GM23248 (cell line): ENCODE measurements at places on chromosomes 13 and 19. TPM values are rescaled to one million over a fixed set of nuclear protein-coding genes. Genes with fewer than 3 reads are reported as not detected.

DNA sequence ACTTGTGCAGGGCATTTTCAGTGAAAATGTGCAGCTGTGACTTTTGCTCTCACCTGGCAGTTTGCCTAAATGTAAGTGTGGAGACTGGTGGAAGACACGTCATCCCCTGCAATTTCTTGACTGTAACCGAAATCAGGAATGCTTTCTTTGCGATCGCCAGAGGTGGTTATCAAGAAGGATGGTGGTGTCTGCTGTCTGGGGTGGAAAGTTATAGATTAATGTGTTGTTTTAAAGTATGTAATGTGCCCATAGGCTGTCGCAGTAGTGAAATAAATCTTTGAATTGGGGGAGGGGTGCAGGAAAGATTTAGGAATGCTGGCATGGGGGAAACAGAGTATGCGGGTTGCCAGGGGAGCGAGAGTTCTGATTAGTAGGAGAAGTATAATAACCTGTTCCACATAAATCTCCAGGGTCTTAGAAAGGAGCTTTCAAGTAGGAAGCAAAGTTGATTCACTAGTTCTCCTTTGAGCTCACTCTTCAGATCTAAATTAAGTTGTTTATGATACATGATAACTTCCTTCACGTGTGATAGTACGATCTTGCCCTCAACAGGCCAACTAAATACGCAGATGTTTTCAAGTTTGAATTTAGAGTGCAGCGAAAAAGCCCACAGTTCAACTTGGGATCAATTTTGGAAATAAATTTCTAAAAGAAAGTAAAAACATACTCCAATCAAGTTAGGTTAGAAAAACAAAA lies 1520.0 kb upstream of the SLC10A2 start:
- DNase-seq = no peak

- peak; percentile 68 for DNase-seq
These were observed 6.0 kb upstream of the TNFAIP8L1 start for GRCh38 chr19:4633140-4633967.

The INAFM1 gene
- 2.9 and 5.2 TPM in 2 replicates for total RNA-seq

DNA sequence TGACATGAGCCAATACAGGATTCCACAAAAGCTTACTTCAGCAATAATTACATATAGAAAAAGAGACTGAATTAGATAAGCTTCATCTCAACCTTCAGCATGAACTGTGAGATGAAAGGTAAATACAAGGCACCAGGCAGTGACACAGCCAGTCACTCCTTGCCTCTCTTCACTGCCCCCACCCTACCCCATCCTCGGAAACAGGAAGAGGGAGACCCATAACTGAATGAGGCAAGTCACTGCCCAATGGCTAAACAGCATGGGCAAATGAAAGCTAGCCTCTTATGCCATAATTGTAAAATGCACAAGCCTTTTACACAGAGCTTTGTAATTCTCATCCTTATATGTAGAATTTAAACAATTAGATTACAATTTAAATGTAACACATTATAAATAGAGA lies 1.7 kb downstream of the ZNF160 start:
- peak; percentile 34 for DNase-seq

The NKPD1 gene
- 0.11 and 0.25 TPM in 2 replicates for total RNA-seq

- DNase-seq = no peak
These were observed 91.8 kb downstream of the TUBGCP3 start for GRCh38 chr13:112496166-112496565.

DNA sequence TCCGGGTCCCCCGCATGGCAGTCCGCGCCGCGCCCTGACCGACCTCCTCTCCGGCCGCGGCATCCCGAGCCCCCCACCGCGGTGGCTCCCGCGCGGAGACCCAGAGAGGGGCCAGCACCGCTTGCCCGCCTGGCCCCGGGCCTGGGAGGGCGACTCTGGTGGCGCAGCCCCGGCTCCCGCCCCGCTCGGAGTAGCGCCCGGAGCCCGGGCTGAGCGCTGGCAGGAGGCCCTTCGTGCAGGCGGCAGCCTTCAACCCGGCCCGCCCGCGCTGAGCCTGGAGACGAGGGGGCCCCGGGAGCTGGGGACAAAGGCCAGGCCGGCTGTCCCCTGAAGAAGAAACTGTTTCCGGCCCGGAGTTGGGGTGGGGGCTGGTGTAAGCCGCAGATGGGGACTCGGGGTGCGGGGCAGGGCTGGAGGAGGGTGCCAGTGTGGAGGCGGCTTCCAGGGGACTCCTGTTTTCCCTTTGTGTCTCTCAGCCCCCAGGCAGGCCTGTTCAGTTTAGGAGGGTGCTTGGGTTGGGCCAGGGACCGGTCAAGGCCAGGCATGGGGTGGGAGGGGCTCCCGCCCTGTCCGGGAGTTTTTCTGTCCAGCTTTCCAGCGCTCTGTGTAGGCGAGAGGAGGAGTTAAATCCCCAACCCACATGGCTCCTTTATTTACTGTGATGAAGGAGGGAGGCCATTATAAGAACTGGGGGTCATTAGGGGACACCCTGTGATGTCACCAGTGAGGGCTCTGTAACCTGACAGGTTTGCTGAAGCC lies 935 bp downstream of the LRP3 start:
- peak; percentile 70 for DNase-seq

DNA sequence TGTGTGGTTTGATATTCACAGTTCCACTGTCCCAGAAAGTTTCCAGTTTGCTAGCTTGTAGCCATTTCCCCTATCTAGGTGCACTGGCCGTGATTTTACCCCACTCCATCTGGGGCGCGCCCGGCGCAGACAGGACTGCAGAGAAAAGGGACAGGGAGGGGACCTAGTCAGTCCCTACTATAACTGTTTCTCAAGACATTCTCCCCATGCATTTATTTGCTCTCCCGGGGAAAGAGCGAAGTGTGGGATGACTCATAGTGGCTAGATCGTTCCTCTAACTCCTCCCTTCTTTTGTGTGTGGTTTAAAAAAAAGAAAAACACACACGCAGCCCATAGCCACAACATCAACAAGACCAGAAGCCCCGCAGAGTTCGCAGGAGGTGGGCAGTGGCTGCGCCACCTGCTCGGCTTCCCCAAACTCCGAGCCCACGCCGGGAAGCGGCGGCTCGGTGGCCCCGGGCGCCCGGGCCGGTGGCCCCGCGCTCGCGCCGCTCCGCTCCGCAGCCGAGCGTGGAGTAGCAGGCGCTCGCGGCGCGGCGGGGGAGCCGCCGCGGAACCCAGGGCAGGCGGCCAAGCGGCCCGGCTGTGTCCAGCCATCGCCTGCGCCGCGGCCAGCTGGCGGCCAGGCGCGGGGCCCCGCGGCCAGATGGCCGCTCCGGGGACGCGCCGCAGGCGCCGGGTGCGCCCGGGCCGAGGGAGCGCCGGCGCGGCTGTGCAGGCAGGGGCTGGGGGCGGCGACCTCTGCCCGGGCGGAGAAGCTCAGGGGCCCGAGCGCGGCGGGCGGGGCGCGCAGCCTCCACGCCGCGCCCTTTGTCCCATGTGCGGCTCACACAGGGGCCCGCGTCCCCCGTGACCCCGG lies 653 bp downstream of the TMTC4 start:
- peak; percentile 88 for DNase-seq

- no peak for DNase-seq
These were observed 7.8 kb downstream of the SMARCA4 start for GRCh38 chr19:10968527-10969135.

- DNase-seq = no peak
These were observed 14.1 kb downstream of the CPT1C start for GRCh38 chr19:49704888-49705642.

DNA sequence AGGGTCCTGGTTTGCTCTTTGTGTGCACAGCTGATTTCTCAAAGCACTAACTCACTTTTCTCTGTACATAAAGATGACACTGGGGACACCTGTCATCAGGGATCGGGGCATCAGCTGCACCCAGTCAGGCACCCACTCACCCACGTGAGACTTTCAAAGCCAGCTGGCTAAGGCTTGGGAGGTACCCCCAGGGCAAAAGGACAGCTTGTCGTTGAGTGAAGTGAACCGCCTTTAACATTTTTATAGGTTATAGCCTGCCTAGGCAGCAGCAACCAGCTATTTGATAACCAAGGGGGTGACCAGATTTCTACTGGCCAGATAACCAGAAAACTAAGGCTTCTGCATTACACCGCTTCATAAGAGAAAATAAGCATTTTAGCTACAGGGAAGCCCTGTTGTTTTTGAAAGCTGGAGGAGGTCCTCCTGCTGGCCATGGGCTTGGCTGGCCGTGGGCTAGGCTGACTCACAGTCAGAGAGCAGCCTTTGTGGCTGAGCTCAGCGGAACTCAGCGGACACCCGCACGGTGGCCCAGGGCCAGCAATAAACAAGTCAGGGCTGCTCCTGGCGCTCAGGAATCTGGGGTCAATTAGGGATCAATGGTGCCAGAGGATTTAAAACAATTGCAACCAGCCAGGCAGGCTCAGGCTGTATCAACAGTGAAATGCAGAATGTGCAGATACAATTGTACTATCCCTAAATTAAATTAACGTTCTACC lies 57.1 kb downstream of the ALOX5AP start:
- DNase-seq = peak; percentile 98

DNA sequence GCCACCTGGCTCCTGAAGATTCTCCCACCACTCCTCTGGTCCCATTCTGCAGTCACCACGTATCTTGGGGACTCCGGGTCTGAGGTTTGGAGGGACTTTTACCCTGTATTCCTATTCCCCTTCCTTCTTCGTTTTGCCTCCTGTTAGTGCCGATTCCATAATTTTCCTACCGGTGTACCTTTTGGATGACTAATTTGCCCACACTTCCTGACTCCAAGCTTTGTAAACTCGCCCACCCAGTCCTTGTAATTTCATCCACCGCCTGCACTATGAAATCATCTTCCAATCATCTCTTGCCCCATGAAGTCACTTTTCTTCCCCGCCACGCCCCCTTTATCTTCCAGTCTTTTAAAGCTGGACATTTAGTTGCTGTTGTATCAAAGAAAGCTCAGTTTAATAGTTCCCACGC lies 572 bp downstream of the UCHL3 start:
- peak; percentile 91 for DNase-seq

DNA sequence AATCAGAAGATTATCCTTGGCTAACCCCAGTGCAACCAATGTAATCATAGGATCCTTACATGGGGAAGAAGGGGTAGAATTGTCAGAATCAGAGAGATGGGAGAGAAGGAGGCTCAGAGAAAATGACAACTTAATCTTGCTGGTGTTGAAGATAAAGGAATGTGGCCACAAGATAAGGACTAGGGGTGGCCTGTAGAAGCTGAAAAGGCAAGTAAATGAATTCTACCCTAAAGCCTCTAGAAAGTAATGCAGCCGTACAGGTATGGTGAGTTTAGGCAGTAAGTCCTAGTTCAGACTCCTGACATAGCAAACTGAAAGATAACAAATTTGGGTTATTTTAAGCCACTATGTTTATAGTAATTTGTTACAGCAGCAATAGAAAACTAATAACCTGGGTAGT lies 718.5 kb downstream of the SLITRK6 start:
- no peak for DNase-seq

The LPAR6 gene
- 2.8 and 8.1 TPM in 2 replicates for total RNA-seq

GRCh38 chr13:22176968-22177520 lies 506.2 kb downstream of the FGF9 start:
- no peak for DNase-seq

GRCh38 chr19:46927106-46927505 lies 66.3 kb downstream of the ARHGAP35 start:
- no peak for DNase-seq

- DNase-seq = peak; percentile 71
These were observed 21.8 kb upstream of the NAXD start for GRCh38 chr13:110593430-110594130.

The HCN2 gene
- 1.8 and 3.1 TPM in 2 replicates for total RNA-seq

DNA sequence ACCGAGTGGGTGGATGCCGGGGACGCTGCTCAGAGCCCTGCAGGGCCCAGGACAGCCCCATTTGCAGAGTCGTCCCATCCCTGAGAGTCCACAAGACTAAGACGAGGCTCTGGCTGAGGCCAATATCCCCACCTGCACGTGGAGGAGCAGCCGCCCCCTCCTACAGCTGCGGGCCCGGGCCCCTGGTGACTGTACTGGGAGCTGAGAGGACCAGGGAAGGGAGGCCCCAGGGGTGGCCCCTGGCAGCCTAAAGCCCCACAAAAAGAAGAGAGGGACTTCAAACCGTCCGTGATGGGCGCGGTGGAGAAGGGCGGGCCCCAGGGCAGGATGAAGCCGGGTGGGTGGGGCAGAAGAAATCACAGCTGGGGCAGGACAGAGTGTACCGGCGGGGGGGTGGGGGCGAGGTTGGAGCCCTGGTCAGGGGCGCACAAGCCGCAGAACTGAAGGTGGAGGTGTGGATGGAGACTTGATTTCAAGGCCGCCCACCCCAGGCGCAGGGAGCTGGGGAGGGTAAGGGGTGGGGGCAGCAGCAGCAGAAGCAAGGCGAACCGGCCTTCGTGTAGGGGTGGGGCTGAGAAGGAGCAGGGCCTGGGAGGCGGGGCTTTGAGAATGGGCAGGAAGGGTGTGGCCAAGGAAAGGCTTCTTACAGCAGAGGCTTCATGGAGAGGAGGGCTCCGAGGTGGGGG lies 12.9 kb downstream of the CFD start:
- peak; percentile 72 for DNase-seq

- DNase-seq = peak; percentile 84
These were observed at the start of gene PRR12 for GRCh38 chr19:49590971-49591730. Gene PRR12, plus strand, starts transcription at chr19:49591182. Its CDS starts 473 bp downstream, at chr19:49591655.

- no peak for DNase-seq
These were observed 500.1 kb upstream of the HTR2A start for GRCh38 chr13:47396915-47397314.

DNA sequence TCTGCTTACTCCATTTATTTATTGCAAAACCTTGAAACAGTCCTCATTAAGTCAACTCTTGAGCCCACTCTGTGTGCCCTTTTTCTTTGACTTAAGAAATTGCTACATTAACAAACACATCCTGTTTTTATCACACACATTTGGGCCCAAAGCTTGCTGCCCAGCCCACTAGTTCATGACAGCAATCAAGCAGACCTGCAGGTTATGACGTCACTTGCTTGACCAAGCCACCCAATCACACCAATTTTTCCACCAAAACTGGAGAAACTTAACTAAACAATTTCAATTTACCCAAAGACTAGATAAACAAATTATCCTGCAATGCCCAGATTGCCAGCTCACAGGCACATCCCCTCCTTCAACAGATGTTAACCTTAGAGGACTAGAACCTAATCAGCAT lies 120.7 kb downstream of the ZNF429 start:
- no peak for DNase-seq

DNA sequence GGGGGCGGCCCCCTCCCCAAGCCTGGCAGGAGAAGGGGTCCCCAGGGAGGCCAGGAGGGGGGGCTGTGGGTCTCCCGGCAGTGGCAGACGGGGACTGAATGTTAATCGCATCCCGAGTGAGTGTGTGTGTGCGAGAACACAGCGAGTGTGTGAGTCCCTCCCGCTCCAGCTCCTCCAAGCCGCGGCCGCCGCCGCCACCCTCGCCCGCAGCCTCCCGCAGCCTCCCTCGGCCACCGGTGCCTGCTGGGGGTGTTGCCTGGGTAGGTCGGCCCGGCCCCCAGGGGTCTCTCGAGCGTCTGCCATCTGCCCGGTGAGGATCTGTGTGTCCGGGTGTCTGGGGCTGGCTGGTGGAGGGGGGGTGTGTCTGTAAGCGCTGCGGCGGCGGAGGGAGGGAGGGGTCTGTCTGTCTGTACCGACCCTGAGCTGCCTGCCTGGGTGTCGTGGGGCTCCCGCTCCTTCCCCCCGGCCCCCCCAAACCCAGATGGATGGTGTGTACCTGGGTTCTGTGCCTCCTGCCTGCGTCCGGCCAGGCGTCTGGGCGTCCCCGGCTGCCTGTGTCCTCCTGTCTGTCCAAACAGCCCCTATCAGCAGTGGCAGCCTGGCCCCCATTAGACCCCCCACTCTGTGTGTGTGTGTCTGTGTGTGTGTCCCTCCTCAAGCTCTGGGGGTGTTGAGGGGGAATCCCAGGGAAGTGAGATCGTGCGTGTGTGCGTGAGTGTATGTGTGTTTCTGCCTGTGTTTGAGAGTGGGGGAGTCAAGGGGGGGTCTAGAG lies at the start of gene GRIN2D:
Gene GRIN2D, plus strand, starts transcription at position 110 of the 772 bp plus-strand sequence. CDS start 4,725 bp downstream, outside the sequence.
- peak; percentile 68 for DNase-seq

The ARL11 gene
- total RNA-seq = not detected in 2 replicates
